ENCODE measurements at places on chromosomes 7 and 10.

DNA sequence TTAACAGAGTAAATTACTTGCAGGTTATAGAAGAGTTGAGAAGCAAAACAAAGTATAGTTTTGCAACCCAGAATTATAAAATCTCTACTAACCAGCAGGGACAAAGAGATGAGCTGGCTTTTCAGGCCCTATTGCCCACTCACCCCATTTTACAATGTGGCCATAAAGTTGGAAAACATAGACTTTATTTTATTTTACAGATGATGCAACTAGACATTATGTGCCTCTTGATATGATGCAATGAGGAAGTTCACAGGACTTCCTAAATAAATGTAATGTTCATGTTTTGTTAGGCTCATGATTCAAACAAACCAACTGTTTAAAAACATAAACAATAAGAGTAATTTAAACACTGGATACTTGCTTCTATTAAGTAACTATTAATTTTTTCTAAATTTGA lies 141.1 kb upstream of the WNT16 start:
- DNase-seq, result no peak

GRCh38 chr10:14803827-14804226 lies 29.1 kb upstream of the FAM107B start:
- DNase-seq, result no peak

GRCh38 chr7:5634107-5634950 lies 147.1 kb downstream of the RNF216 start:
- DNase-seq, result no peak

DNA sequence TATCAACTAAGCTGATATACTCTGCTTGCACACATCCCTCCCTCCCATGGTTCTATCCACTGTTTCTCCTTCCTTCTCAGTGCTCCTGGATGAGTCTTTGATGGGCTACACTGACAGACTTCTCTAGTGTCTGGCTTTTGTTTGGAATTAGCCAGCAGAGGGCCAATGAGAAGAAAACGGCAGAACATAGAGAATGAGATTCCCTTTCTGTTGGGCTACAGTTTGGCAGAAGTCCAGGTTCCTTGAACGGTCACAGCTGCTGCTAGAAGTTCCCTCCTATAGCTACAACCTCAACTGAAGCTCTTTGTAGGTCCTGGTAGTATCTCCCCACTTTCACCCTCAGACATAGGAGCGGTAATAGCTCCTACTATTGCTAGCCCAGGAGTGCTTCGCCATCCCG lies 251.1 kb upstream of the LRRN3 start:
- no peak for DNase-seq

- no peak for DNase-seq
These were observed 45.7 kb downstream of the FAM171A1 start for GRCh38 chr10:15325243-15325943.

DNA sequence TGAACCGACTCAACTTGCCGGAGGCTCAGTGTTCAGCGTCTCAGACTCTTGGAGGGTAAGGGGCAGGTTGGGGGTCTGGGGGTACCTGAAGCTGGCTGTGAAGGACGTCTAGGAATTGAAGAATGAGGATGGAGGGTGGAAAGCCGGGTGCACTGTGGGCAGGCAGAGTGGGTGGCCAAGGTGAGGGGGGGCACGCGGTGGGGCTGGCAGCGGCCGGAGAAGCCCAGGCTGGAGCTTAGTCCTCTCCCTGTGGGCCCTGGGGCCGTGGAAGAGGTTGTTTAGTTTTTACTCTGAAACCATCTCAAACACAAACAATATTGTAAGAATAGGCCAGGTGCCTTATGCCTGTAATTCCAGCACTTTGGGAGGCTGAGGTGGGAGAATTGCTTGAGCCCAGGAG lies 83.4 kb downstream of the UNCX start:
- no peak for DNase-seq

DNA sequence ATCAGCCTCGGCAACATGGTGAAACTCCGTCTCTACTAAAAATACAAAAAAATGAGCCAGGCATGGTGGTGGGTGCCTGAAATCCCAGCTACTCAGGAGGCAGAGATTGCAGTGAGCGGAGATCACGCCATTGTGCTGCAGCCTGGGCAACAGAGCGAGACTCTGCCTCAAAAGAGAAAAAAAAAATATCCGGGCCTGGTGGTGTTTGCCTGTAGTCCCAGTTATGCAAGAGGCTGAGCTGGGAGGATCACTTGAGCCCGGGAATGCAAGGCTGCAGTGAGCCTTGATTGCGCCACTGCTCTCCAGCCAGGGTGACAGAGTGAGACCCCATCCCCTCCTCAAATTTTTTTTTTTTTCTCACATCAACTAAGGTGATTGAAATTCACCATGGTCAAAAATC lies 42.8 kb downstream of the CDC123 start:
- no peak for DNase-seq

GRCh38 chr10:16754765-16755164 lies 62.5 kb downstream of the RSU1 start:
- DNase-seq, result no peak

Measured in hematopoietic multipotent progenitor cell treated with erythropoietin and hydrocortisone succinate and interleukin-3 and kit ligand, for 17 days (in vitro differentiated cells).